ENCODE measurements at places on chromosomes 6 and 20.

DNA sequence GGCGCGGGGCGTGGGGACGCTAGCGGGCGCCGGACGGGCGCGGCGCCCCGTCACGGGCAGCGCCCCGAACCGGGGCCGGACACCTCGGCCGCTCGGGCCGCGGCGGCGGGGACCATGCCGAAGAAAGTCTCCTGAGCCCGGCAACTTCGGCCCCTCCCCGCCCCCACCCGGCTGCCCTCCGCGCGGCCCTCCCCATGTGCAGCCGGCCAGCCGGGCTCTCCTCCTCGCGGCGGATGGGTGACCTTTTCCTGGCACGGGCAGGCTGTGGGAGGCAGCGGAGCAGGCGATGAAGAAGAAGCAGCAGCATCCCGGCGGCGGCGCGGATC lies 278 bp downstream of the UST start:
- no peak for DNase-seq

DNA sequence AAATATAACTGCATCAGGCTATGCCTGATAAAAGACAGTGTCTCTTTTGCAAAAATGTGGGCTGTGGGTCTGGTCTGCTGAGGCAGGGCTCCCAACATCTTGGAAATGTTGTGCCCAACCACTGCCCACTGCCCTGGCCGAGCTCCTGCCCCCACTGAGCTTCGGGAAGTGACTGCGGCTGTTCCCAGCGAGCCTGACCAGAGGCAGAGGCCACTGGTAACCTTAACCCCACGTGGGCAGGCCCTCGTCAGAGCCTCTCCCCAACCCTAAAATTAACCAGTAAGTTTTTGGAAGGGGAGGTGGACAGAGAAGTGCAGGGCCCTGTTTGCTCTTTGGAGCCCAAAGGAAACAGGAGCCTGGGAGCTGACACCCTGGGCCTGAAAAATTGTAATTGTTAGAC lies 225.9 kb downstream of the MAFB start:
- no peak for DNase-seq

DNA sequence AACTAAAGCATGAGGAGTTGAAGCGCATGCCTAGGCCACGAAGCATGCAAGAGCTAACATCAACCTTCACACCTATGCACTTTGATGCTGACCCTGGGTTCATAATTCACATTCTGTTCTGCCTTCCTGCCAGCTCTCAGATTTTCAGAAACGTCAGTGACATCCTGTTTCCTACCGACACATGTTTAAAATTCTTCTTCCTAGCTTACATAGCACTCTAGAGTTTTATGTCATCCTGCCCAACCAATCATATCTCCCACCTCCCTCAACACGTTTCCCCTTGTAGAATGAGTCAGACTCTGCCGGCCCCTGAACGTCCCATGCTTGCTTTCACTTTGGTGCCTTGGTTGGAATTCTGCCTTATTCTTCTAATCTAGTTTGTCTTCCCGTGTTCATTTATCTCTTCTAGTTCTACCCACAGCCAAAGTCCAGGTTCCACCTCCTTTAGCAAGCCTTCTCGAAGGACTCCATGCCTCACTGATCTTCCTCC lies 97.2 kb upstream of the MAP7 start:
- no peak for DNase-seq

- no peak for DNase-seq
Measured at GRCh38 chr6:140079328-140079727, 704.9 kb upstream of the CITED2 start.

DNA sequence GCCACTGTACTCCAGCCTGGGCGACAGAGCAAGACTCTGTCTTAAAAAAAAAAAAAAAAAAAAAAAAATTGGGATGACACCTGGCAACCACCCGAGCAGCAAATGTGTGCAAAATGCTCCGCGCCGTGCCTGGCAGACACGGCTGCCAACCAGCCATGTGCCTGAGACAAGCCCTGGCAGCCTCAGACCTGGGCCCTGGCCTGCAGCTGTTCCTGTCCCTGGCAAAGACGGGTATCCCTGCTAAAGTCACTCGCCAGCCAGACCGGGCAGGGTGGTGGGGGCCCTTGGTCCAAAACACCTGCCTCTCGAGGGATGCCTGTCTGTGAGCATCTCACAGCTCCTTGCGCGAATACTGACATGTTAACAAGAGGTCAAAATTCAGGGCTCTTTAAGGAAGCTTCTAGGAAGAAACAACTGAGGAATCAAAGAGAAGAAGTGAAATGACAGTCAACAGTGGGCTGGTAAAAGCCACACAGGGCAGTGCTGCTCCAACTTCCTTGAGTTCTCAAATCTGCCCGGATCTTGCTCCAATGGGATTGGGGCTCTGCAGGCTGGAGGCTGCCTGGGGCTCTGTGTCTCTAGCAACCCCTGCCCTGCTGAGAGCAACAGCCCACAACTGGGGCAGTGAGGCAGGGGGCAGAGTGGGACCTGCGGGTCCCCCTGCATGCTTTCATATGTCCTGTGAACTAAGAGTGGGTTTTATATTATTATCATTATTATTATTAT lies 53.4 kb downstream of the SYTL3 start:
- no peak for DNase-seq

- DNase-seq = no peak
Measured at GRCh38 chr6:72975352-72975752, 249.9 kb downstream of the KHDC1L start.

DNA sequence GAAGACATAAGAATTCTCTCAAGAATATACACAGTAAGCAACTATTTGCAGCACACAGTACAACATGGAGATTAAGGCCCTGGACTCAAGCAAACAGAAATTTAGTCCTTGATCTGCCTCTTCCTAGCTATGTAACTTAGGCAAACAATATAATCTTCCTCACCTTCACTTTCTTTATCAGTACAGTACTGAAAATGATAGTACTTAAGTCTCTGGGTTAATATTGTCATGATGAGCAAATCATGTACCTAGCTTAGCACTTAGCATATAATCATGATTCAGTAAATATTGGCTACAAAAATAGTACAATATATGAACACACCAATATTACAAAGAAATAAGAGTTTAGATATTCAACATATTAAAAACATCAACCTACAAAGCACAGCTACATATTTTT lies 320.5 kb downstream of the HACE1 start:
- no peak for DNase-seq

- DNase-seq = no peak
Measured at GRCh38 chr6:156963712-156964700, 186.8 kb downstream of the ARID1B start.

DNA sequence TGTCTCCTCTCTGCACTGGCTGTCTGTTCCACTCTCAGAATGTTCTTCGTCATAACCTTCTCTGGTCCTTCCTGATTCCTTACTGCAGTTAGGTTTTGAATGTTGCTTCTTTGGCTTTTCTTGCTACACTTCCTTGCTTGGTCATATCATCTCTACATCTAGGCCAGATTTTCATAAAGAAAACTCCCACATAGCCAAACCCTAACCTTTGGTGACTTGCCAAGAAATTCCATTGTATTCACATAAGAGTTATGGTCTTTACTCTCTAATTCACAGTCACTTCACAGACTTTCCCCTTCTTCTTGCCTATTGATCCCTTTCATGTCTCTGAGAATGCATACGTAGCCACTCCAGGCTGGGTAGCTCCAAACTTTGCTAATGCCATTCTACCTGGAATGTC lies 41.9 kb upstream of the SIM1 start:
- no peak for DNase-seq

GRCh38 chr20:10462516-10462915 lies 27.4 kb downstream of the SLX4IP start:
- DNase-seq = no peak

DNA sequence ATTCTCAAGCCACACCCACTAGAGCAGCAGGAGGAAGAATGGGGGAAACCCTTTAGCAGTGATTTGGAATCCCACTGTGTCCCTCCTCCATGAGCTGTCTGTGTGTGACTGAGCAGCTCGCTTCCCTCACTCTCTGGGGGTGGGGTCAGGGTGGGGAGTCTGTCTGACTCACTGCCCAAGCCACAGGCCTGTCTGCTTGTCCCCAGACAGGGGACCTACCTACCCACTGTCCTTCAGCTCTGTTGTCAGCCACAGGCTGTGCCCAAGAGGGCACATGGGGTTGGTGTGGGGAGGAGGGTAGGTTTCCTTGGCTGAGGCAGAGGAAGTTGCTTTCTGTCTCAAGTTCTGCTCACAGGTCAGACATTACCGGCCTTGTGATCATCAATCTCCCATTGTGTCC lies 127.0 kb downstream of the MAFB start:
- DNase-seq = peak; percentile 13

- no peak for DNase-seq
Measured at GRCh38 chr20:41424011-41424410, 57.4 kb upstream of the EMILIN3 start.

- DNase-seq = no peak
Measured at GRCh38 chr6:160387916-160388643, 39.9 kb downstream of the SLC22A3 start.

- DNase-seq = no peak
Measured at GRCh38 chr20:14521016-14521415, 183.6 kb upstream of the FLRT3 start.

DNA sequence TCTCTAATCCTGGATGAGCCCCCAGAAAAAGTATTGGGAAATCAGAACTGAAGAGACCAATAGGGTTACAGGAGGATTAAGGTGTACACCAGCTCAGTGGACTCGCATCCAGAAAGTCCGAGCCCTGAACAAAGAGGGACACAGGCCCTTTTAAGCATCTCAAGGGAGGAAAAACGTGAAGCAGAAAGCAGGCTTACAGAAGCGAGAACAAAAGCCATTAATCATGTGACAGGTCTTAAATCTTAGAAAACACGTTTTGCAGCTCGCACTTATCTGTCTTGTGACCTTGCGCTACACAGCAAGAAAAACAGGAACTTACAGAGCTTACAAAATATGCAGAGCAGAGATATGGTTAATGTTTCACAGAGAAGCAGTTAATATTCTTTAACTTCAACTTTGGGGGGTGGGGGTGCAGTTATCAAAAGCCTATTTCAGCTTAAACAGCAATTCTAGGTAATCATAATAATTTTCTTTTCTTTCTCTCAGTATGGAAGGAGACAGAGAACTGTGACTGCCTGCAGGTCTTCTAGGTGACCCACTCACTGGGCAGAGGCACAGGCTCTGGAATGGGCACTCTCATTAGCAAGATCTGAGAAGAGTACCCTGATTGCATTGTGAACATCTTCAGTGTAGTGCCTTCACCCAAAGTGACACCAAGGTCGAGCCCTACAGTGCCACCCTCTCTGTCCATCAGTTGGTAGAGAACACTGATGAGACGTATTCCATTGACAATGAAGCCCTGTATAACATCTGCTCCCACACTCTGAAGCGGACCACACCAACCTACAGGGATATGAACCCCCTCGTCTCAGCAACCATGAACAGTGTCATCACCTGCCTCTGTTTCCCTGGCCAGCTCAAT lies 65.0 kb upstream of the MOCS1 start:
- no peak for DNase-seq

- peak; percentile 81 for DNase-seq
Measured at GRCh38 chr20:57795342-57795697, 85.5 kb upstream of the PMEPA1 start.

- DNase-seq = no peak
Measured at GRCh38 chr6:132768051-132768517, 10.4 kb upstream of the VNN2 start.

- DNase-seq = no peak
Measured at GRCh38 chr20:61331543-61331942, 79.5 kb downstream of the CDH4 start.

DNA sequence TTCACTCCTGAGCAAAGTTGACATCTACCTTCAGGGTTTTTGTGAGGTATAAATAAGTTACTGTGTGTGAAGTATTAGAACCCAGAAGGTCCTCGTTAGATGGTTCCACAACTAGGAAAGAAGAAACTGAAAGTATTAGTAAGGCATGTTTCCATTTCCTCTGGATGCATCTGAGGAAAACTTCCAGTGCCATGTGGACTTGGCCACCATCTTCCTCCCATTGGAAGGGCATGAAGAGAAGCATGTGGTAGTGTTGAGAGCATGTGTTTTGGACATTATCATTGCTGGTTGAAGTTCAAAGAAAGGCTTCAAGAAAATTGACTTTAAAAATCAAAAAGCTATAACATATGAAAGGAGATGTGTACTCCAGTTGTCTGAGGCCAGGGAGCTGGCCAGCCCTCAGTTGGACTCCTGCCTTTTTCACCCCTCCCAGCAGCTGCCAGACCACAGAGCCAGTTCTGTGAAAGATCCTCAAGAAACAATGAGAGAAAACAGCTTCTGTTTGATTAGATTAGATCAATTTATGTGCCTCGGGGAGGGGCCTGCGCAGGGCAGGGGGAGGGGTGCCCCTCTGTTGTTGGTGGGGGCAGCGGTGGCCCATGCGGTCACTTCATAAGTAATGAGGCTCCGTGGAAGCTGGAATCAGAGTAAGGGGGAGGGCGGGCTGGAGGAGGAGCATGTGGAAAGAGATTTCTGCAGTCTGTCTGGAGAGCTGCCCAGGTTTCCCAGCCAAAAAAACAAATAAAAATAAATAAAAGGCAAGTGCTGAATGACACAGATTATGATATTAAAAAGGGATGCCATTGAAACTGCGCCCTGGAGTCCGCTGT lies 154.0 kb downstream of the JARID2 start:
- peak; percentile 29 for DNase-seq

DNA sequence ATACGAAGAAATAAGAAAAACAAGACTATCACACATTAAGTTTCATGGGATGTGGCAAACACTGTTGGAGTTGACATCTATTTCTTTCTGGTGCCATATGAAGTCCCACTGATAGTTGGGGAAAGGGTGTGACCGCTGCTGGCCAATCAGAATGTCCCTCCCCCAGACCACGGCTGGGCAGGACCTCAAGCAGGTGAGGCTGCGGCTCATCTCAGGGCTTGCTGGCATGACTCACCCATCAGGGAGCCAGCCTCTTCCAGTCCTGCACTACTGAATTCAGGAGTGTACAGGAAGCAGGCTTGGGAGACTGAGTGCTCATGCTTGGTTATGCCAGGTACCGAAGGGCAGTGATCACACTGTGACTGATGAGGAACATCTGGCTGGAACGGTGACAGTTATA lies 18.9 kb downstream of the PREP start:
- no peak for DNase-seq

DNA sequence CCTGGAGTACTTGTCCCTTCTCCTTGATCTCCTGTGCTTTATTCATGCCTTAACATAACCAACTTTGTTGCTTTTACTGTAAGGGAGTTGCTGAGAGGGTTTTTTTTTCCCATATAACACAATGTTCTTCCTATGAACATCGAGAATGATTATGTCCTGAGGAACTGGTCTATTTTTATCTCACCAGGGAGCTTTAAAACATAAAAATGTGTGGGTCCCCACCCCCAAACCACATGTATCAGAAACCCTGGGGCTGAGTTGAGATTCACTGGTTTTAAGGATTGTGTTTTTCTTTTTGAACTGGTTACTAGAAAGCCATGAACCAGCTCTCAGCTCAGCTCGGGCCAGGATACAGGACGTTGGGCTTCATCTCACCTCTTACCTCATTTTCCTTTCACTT lies 118.5 kb upstream of the JAG1 start:
- DNase-seq = no peak

DNA sequence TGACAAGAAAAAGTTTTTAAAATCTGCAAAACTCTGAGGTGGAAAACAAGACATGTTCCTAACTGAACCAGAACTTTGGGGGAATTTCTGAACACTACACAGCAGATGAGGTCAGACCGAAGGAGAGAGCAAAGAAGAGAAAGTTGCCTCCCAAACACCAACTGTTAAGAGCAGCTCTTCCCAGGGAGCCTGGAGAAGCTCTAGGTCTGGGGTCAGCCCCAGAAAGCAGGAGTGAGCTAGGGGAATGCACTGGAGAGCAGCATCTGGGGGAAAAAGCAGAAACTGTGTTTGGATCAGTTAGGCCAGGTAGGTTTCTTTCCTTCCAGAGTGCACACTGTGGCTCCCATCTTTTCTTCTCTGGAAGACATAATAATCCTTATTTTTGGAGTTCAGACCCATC lies 41.3 kb downstream of the FKBP5 start:
- DNase-seq = no peak

Measured in T1000 (cell line).